ENCODE measurements at places on chromosomes 6 and 20.
A peak's percentile ranks its signal among the peaks of the same experiment; 100 is the strongest.

DNA sequence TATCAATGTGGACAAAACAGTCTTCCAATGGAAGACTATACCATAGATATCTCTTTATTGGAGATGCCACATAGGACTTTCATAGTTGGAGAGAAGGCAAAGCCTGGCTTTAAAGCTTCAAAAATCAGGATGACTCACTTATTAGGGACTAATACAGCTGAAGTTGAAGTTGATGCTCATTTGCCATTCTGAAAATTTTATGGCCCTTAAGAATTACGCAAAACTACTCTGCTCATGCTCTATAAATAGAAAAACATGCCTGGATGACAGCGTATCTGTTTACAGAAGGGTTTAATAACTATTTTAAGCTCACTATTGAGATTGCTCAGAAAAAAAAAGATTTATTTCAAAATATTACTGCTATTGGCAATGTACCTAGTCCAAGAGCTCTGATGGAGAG, 155.5 kb upstream of the DST start:
- no peak for DNase-seq

DNA sequence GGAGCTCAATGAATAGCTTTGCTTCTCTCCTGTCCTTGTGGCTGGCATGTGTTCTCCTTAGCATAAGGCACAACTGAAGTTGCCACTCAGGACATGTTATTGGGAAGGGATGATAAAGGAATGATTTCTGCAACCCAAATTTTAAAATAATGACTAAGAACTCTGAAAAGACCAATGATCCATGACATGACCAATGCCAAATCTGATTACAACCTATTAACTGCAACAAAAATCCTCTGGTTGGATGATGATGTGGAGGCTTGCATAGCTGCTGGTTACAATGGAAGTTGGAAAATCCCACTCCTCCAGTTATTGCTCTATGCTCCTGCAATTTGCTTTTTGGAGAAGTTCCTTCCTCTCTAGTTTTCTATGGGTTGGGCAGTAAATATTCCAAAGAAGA, 63.4 kb upstream of the FBXL4 start:
- no peak for DNase-seq

GRCh38 chr6:18047406-18047805, 60.0 kb upstream of the KIF13A start:
- DNase-seq: no peak

- no peak for DNase-seq
Measured at GRCh38 chr6:136477548-136477947, 72.7 kb downstream of the MAP7 start.

- DNase-seq: no peak
Measured at GRCh38 chr6:5457041-5457440, 195.7 kb downstream of the FARS2 start.

DNA sequence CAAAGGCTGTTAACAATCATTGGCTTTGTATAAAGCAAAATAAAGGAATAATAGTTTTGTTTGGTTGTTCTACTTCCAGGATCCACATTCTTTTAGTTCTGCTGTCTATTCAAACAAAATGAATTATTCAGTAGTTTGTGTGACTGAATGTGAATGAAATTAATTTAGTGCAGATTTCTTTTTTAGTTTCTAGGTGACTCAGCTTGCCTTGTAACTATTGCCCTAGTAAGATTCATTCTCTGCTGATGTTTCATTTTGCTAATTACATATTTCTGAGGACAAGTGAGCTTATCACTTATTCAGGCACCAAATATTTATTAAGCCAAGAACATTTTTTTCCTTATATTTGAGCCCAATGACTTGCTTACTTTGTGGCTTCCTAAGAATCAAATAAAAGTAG, 46.5 kb upstream of the RIPOR2 start:
- no peak for DNase-seq

DNA sequence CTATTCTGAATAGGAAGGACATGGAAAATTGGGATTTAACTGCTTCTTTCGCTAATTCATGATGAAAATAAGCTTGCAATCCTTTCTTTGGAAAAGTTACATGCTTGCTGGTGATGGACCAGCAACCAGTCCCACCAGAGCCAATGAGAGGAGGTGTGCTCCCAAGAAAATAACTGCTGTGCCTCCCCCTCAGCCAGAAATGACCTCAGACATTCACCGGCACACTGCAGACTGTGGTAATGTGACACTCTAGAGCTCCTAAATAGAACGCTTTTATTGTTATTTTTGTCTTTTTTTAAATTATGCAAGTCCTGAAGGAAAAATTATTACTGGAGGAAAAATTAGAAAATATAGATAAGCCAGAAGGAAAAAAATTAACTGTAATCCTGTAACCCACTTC, 2.6 kb downstream of the PYGB start:
- DNase-seq: no peak

DNA sequence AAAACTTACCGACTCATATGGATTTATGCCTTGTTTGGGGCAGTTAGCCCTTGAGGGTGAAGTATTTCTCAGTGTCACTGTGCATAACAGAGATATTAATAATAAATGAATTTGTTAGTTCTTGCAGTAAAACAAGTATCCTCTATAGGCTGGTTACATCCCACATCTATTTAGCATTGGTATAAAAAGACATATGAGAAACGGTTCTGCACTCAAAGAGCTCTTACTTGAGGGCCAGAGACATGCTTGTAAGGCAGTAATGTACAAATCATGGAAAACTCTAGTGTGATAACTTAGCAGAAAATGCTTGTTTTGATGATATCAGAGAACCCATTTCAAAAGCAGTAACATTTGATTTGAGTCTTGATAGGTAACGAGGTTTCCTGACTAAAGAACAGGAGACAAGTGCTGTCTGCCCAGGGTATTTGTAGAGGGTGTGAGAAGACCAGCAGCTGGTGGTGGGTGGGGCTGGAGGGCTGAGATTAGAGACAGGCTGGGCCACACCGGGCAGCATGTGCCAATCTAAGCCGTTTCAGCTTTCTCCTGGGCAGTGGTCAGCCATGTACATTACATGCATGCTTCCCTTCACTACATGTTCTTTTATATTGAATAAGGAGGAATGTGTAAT, 46.3 kb downstream of the TULP4 start:
- DNase-seq: no peak

DNA sequence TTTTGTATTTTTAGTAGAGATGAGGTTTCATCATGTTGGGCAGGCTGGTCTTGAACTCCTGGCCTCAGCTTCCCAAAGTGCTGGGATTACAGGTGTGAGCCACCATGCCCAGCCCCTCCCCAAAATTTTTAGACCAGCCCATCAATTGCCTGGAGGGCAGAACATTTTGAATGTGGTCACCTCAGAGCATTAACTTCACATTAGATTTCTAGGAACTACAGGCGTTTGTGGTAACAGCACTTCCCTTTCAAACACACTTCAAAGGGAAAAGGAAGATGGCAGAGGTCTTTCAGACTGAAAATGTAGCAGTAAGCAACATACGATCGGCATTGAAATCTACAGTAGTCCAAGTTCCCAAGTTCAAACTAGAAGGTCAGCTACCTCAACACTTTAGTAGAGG, 12.3 kb upstream of the SLA2 start:
- no peak for DNase-seq

- no peak for DNase-seq
Measured at GRCh38 chr6:137358273-137358672, 135.9 kb downstream of the OLIG3 start.

DNA sequence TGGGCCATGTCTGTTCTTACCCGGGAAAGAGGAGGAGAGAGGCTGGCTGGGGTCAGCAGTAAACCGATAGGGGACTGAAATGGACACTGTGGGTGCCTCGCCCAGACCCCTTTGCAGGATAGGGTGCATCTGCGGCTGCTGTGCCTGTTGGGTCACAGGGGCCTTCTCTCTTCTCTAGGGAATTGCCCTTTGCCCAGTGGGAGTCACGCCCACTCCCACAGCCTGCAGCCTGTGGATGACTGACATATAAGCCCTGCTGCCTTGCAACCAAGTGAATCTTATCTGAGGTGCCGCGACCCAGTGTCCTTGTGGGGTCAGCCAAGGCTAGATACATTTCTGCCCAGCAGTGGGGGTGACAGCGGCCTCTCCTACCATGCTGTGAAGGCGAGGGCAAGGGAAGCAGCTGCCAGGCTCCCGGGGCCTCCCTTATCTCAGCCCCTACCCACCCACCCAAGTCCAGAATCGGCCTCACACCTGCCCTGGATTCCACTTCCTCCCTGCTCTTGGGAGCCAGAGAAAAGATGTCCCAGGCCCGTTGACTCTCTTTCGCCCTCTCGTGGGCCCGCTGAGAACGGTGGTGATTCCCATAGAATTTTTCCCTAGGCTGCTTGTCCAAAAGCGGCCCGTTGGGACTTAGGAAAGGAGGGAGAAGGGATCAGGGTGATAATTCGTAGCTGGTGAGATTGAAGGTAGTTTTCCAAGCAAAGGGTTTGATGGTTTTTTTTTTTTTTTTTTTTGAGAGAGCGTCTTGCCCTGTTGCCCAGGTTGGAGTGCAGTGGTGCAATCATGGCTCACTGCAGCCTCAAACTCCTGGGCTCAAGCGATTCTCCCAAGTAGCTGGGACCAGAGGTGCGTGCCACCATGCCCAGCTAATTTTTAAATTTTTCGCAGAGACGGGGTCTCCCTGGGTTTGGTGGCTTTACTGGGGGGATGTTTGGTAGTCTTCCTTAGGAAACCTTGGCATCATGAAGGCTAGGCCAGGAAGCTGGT, 76.4 kb upstream of the RNF24 start:
- peak; percentile 64 for DNase-seq

GRCh38 chr6:157693867-157694266, 129.2 kb upstream of the SNX9 start:
- no peak for DNase-seq

GRCh38 chr6:35664945-35665344, 23.8 kb downstream of the FKBP5 start:
- DNase-seq: no peak

- peak; percentile 74 for DNase-seq
Measured at GRCh38 chr6:119350202-119350951, 816 bp upstream of the MAN1A1 start.

GRCh38 chr6:75850026-75850833, 101.2 kb downstream of the MYO6 start:
- DNase-seq: no peak

GRCh38 chr6:143880412-143880811, 16.1 kb downstream of the ZC2HC1B start:
- no peak for DNase-seq

DNA sequence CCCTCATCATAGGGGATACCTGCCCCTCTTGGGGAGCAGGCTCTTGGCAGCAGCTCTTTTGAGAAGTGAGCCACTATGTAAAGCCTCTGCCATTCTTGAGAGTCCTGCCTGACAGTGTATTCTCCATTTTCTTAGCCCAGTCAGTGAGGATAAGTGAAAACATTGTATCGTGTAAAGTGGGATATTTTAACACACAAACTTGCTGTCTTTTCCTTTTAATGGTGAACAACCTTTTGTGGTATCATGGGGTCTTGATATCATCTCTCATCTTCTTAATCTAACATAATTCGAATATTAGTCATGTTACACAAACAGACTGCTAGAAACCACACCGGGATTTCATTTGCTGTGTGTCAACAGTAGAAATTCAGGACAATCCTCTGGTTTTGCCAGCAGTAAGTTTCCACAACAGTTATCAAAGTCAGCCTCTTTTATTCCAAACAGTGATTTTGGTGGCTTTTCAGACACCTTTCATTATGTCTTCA, 136.2 kb downstream of the HIVEP1 start:
- DNase-seq: no peak

DNA sequence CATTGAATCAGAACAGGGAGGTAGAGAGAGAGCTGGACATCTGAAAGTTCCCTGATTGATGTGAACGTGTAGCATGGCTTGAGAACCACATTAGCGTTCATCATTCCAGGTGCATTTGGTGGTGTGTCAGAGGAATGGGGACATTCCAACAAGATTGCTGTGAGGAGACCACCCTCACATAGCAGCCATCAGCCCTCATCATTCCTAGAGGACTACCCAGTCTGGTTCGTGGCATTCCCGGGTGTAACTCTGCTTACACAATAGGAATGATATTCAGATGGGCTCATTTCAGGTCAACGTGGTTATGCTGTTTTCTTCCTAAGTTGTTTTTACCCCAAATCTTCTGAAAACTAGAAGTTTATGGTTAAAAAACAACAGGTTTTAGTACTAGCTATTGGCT, 62.2 kb upstream of the KLHL31 start:
- DNase-seq: no peak

DNA sequence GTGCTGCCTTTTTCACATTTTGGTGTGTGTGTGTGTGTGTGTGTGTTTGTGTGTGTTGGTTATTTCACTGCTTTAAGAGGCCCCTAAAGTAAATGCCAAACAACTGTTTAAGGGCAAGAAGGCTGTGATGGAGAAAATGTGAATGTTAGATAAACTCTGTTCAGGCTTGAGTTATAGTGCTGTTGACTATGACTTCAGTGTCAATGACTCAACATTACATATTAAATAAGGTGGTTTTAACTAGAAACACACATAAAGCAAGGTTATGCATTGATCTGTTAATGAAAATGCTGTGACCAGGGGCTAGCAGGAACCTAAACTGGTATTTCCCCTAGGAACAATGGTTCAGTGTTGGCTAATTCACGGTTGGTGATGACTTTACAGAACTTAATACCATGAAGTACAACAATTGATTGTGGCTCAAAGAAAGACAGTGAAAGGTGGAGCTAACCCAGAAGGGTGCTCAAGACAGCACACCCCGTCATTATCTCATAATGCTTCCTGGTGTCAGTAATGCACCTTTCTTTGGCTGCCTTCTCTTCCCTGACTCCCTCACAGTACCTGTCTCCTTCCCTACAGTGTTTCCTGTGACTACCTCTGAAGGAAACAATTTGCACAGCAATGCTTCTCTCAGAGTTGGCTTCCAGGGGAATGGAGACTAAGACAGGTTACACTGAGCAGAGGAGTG, 116.1 kb downstream of the RIN2 start:
- DNase-seq: no peak

DNA sequence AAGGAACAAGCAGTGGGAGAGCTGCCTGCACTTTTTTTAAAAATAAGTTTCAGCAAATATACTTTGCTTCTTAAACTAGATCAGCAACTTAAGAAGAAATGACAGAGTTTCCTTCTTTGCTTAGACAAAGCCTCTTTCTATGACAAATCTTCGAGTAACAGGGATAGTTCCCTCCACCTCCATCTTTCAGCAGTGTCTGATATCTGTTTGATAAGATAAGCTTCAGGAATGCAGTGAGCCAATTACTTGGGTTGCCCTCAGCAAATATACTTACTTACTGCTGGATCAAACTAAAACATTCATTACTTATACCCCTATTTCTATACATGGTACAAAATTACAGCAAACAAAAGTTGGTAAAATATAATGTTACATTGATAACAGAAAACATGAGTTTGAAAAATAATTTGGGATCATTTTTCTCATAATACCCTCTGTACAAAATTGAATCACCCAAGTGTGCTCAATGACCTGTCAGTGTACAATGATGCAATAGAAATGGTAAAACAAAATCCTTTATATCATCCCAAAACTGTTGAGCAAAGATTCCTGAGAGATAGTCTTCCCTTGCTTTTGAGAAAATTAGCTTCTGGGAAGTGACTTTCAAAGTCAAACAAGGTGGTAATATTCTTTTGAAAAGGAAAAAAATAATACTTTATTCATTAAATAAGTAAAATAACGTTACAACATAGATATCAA, 24.5 kb downstream of the FRK start:
- DNase-seq: no peak

Data from brain (organoid and tissue), 16 donors.